Ovary (tissue), 10 donors: ENCODE measurements at places on chromosomes 2 and 18.
A peak's percentile ranks its signal among the peaks of the same experiment; 100 is the strongest.

GRCh38 chr2:177243476-177243875, 21.1 kb downstream of the NFE2L2 start:
- no peak overlapping the region for H3K4me3 ChIP-seq
- no peaks in the 10 kb centered on the region for H3K36me3 ChIP-seq
- H3K4me1 ChIP-seq = peaks cover 44% of the 10 kb centered on the region
- peak overlapping the region; percentile 71 for H3K27ac ChIP-seq
- DNase-seq = no peak
- no peaks in the 10 kb centered on the region for H3K27me3 ChIP-seq

- no peak overlapping the region for H3K4me3 ChIP-seq
- DNase-seq = no peak
- peaks cover 17% of the 10 kb centered on the region for H3K4me1 ChIP-seq
Measured at GRCh38 chr2:191264647-191265081, 19.5 kb downstream of the MYO1B start.

GRCh38 chr2:152508446-152508845, 173.5 kb downstream of the FMNL2 start:
- peaks cover 5% of the 10 kb centered on the region for H3K4me1 ChIP-seq
- no peak overlapping the region for H3K27ac ChIP-seq
- H3K4me3 ChIP-seq = no peak overlapping the region
- no peak for DNase-seq
- no peaks in the 10 kb centered on the region for H3K36me3 ChIP-seq

DNA sequence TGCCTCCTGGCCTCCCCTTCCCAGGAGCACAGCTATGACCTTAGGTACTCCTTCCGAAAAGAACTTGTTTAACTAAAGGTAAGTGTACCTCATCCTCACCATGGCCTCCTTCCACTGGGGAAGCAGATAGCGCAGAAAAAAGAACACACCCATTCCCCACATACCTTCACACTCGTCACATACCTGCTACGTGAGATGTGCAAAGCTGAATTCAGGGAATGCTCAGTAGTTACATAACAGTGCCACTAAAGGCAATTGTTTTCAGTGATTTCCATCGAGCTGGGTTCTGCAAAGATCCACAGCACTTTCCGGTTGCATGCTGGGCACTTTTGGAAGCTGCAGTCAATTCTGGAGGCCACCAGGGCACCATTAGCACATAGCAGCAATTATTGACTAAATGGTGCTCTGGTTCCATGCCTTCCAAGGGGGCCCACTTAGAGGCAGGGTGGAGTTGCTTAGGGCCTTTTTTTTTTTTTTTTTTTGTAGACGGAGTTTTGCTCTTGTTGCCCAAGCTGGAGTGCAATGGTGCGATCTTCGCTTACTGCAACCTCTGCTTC, 41.0 kb downstream of the PAX8 start:
- DNase-seq = no peak
- H3K36me3 ChIP-seq = no peaks in the 10 kb centered on the region
- H3K4me1 ChIP-seq = peaks cover 11% of the 10 kb centered on the region
- H3K4me3 ChIP-seq = no peak overlapping the region
- no peaks in the 10 kb centered on the region for H3K27me3 ChIP-seq

DNA sequence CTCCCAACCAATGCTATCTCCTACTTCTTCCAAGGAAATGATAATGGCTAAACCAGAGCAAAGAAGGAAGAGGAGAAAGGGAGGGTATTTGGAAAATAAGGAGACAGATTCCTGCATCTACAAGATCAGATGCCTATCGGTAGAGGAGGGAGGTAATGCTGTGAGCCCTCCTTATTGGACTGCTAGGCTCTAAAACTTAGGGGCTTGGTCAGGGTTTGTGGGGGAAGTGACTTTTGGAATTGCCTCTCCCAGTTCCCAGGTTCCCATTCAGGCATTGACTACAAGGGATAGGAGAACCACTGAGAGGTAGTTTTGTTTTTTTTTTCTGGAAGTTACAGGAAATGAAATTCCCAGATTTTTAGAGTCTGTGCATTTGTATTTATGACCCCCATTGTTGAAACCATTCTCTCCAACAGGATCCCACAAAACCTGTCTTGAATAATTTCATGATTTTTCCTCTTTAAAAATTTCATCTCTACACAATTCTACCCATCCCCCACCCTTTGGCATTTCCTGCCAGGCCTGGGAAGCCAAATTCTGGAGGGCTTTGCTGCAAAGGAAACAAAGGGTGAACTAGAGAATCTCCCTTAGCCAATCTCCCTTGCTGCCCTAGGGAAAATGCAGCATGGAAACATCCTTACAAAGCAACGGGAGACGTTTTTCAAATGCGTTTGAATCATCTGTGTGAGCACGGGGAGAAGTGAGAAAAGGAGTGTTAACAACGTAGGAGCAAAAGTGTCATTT, 282.1 kb upstream of the EPAS1 start:
- no peaks in the 10 kb centered on the region for H3K27me3 ChIP-seq
- H3K27ac ChIP-seq = no peak overlapping the region
- no peaks in the 10 kb centered on the region for H3K36me3 ChIP-seq
- DNase-seq = no peak

DNA sequence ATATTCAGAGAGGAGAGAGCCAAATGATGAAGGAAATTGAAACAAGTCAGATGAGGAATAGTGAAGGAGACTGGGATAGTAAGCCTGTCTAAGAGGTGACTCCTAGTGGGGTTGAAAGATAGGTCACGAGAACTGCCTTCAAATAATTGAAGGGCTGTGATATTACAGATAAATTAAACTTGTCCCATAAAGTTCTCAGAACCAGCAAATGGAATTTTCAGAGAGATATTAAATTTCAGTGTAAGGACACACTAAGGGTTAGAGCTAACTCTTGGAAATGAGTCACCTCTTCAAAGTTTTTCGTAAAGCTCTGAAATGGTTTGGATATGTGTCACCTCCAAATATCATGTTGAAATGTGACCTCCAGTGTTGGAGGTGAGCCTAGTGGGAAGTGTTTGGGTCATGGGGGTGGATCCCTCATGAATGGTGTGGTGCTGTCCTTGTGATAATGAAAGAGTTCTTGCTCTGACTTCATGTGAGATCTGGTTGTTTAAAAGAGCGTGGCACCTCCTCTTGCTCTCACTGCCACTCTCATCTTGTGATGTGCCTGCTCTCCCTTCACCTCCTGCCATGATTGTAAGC, 87.3 kb downstream of the BABAM2 start:
- no peak for DNase-seq
- no peaks in the 10 kb centered on the region for H3K4me1 ChIP-seq
- H3K36me3 ChIP-seq = no peaks in the 10 kb centered on the region

- H3K4me1 ChIP-seq = peaks cover 6% of the 10 kb centered on the region
- H3K4me3 ChIP-seq = peak overlapping the region; percentile 44
- H3K36me3 ChIP-seq = no peaks in the 10 kb centered on the region
- H3K27ac ChIP-seq = no peak overlapping the region
- no peaks in the 10 kb centered on the region for H3K27me3 ChIP-seq
Measured at GRCh38 chr2:75560022-75560767, 544 bp downstream of the EVA1A start.

- H3K36me3 ChIP-seq = no peaks in the 10 kb centered on the region
- H3K4me3 ChIP-seq = no peak overlapping the region
- H3K4me1 ChIP-seq = no peaks in the 10 kb centered on the region
- no peak overlapping the region for H3K27ac ChIP-seq
- DNase-seq = no peak
- no peaks in the 10 kb centered on the region for H3K27me3 ChIP-seq
Measured at GRCh38 chr18:62809900-62810299, 94.6 kb downstream of the PHLPP1 start.

- H3K27ac ChIP-seq = no peak overlapping the region
- no peak for DNase-seq
- no peaks in the 10 kb centered on the region for H3K27me3 ChIP-seq
Measured at GRCh38 chr2:102335871-102336366, 19.7 kb upstream of the IL18R1 start.

GRCh38 chr2:223055140-223055539, 3.1 kb downstream of the KCNE4 start:
- H3K27ac ChIP-seq = no peak overlapping the region
- H3K36me3 ChIP-seq = no peaks in the 10 kb centered on the region
- H3K4me3 ChIP-seq = no peak overlapping the region
- H3K4me1 ChIP-seq = peaks cover 14% of the 10 kb centered on the region
- DNase-seq = peak; percentile 48
- no peaks in the 10 kb centered on the region for H3K27me3 ChIP-seq

DNA sequence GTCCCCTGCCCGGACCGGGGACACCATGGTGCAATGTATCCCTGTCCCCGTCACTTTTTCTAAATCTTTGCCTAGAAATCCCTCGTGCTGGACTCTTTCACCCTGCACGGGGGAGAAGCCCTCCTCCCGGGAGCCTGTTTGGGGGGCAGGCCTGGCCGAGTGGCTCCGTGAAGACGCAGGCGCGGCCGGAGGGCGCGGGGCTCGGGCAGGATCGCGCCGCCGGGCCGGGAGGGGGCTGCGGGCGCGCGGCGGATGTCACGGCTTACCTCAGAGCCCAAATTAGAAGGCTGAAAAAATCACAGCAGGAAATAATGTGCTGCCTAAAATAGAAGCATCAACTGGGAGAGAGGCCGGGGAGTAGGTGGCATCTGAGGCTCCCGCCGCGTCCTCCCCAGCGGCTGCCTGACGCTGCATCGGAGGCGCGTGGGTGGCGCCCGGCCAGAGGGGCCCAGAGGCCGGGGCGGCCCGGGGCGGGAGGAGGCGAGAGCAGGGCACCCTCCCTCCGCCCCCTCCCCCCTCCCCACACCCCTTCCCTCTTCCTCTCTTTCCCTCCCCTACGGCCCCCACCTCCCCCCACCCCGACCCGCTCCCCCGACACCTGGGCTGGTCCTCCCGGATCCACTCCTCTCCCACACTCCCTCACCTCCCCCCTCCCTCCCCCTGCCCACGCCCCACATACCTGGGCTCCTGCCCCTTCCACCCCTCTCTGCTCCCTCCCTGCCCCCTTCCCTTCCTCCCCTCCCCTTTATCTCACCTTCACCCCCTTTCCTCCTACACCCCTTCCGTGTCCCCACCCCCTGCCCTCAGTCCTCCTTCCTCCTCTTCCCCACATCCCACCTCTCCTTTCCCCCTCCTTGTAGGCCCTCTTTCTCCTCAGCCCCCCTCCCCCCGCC, 51.9 kb downstream of the SLC4A1AP start:
- DNase-seq = peak; percentile 80
- no peaks in the 10 kb centered on the region for H3K27me3 ChIP-seq
- H3K4me1 ChIP-seq = peaks cover 6% of the 10 kb centered on the region
- no peaks in the 10 kb centered on the region for H3K36me3 ChIP-seq
- H3K4me3 ChIP-seq = peak overlapping the region; percentile 42

DNA sequence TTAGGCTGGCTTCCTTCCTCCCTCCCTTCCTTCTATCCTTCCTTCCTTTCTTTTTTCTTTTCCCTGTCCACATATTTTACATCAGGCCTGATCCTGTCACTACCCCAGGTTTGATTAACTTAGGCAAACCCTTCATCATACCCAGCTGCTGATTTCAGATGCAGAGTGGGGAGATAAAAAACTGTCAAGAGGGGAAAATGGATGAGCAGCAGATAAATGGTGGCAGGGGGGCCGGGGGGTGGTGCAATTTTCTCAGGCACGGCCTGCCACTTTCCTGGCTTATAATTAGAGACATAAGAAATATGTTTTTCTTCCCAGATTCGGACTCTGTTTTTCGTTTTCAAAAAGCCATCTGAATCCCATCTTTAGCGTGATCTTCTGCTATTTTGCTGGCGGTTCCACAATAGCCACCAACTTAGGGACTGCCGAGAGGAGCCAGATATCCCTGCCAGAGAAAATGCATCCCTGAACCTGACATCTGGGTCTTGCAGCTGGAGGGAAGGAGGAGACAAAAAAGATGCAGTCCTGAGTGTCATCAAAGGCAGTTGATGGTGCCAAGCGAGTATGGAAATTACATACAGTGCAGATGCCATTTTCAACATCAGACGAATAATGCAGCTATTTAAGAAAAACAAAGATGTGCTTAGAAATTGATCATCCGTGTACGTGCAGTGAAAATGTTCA, 49.9 kb downstream of the CXCR4 start:
- H3K36me3 ChIP-seq = no peaks in the 10 kb centered on the region
- no peaks in the 10 kb centered on the region for H3K4me1 ChIP-seq
- no peak overlapping the region for H3K4me3 ChIP-seq
- no peak for DNase-seq
- H3K27me3 ChIP-seq = no peaks in the 10 kb centered on the region

DNA sequence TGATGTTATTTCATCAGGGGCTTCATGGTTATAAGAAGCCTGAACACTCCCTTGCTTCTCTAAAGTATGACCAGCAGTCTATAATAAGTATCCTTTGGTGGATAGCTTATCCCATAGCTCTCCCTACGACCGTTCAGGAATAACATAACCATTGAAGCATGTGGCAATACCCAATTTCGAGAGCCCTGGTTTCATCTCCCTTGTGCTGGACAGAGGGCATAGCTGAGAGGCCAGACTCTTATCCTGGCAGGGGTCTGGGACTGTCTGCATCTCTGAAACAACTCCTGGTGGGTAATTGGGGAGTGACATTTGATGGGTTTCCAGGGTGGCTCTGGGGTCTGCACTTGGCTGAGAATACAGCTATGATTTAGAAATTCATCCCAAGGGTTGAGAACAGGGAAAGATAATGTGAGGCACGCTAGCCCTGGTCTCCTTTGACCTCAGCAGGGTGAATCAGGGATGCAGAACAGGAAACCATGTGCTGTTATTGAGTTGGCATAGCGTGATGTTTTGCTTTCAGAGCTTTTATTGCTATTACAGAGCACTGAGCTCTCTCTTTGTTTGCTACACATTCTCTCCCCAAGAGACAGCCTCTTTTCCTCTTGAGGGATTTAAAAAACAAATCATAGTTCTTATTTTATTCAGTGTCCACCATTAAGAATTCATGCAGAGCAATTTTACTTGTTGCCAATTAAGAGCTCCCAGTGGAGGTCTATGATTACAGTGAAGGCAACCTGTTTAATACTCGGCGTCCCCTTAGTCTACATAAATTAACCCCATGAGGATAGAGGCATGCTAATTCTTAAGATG, 274.5 kb downstream of the NCKAP5 start:
- peaks cover 4% of the 10 kb centered on the region for H3K4me1 ChIP-seq
- DNase-seq = peak; percentile 19
- H3K27me3 ChIP-seq = no peaks in the 10 kb centered on the region
- no peak overlapping the region for H3K27ac ChIP-seq
- no peaks in the 10 kb centered on the region for H3K36me3 ChIP-seq

GRCh38 chr2:3154700-3155099, 222.9 kb downstream of the EIPR1 start:
- no peaks in the 10 kb centered on the region for H3K36me3 ChIP-seq
- H3K4me3 ChIP-seq = no peak overlapping the region
- H3K27me3 ChIP-seq = no peaks in the 10 kb centered on the region
- no peaks in the 10 kb centered on the region for H3K4me1 ChIP-seq

GRCh38 chr2:191246820-191247380, 1.7 kb downstream of the MYO1B start:
- DNase-seq = no peak
- H3K4me3 ChIP-seq = peak overlapping the region; percentile 47
- peak overlapping the region; percentile 40 for H3K27ac ChIP-seq
- no peaks in the 10 kb centered on the region for H3K27me3 ChIP-seq
- no peaks in the 10 kb centered on the region for H3K36me3 ChIP-seq
